ENCODE measurements at places on chromosomes 7 and 10.

DNA sequence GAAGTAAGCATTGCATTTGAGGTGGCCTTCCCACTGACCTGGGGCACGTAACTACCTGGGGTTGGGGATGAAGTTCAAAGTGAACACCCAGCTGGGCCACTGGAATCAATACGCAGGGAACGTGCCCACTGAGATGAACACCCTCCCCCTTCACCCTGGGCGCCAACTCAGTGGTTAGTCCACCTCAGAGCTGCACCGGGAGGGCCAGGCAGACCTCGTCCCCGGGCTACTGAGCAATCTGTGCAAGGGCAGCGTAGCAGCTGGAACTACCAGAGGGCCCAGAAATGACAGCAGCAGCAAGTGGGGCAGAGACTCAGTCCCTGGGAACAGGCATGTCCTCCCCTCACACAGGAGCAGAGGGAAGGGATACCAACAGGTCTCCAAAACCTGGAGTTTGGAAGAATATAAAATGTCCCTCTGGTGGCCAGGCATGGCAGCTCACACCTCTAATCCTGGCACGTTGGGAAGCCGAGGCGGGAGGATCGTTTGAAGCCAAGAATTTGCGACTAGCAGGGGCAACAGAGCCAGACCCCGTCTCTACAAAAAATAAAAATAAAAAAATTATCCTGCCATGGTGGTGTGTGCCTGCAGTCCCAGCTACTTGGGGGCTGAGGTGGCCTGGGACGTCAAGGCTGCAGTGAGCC, 143.9 kb downstream of the SH3PXD2A start:
- DNase-seq = no peak

DNA sequence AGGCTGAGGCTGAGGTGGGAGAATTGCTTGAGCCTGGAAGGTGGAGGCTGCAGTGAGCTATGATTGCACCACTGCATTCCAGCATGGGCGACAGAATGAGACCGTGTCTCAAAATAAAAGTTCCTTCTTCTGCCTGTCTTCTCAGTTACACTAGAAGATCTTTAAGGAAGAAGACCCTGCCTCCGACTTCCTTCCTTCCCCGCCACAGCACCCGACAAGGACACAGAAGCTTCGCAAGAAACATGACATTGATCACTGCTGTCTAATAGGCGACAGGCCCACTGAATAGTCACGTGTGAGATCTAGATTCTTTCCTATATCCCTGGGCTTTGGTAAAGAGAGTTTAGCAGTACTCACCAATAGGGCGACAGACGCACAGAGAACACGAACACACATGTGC, 118.2 kb downstream of the PRPF18 start:
- DNase-seq = no peak

DNA sequence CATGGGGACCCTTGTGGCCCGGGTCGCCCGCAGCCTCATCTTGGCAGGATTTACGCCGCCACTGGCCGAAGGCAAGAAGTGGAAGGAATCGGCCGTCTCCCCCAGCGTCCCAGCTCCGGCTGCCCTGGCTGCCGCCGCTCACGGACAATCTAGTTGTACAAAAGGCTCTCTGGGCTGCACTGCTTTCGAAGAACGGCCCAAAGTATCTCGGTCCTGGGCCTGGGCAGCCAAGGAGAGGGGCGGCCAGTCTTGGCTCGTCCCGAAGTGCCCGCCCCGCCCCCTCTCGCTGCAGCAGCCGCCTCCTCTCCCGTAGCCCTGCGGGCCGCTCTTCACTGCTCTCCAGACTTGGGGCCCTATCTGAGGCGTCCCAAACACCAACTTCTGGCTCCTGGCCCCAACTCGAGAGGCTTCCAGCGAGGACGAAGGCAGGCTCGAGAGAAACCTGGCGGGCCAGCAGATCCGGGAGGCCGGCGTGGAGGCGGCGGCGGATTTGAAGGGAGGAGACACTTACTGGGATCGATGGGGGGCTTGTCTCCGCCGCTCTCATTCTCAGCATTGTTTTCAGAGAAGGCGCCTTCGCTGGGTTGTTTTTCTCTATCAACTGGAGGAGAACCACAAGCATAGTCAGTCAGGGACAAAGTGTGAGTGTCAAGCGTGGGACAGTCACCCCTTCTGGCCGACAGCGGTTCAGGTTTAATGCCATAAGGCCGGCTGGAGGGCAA, 809 bp downstream of the HOXA9 start:
- DNase-seq = no peak

DNA sequence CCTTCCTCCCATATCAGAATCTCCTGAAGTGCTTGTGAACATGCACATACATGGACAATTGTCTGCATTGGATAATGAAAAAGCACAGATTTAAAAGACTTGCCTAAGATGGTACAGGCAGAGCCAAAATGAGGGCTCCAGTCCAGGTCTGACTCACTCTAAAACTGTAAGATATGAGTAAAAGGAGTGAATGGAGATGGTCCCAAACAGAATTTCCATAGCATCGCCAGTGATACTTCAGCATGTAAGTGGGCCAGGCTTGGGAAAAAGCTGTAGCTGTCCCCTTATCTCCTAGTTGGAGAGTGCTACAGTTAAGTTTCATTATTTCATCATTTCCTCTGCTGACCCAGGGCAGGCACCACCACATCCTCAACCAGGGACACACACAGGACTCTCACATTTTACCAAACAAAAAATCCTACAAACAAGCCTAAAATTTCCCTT, 26.4 kb upstream of the IL6 start:
- DNase-seq = no peak

- no peak for DNase-seq
Observed at GRCh38 chr7:121085922-121086321, 97.4 kb downstream of the CPED1 start.

DNA sequence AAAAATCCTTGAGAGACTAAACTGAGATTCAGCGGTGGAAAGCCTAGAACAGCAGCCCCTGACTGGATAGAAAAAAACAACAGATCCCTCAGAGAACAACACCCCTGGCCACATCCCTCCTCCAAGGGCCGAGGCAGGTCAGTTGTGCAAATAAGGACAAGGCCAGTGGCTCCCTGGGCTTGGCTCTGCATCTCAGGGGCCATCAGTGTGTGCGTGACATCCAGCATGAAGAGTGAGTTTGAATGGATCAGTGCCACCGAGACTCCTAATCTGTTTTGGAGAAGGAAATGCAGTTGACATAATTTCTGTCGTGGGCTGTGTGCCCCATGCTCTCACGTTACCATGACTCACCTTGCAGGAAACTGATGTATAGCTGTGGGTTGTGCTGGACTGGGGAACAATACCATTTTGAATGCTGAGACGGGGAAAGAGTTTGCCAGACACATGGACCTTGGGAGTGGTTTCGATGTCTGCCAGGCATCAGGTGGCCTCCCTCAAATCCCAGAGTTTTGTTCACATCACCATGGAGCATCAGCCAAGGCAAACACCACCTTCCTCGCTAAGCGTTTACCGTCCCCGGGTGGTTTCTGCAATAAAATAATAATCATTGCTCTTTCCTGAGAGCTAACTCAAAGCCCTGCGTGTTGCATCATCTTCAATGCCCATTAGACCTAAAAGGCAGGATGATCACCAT, 153.2 kb upstream of the FZD8 start:
- no peak for DNase-seq

GRCh38 chr7:42070068-42070467, 166.9 kb downstream of the GLI3 start:
- DNase-seq = no peak

- no peak for DNase-seq
Observed at GRCh38 chr10:52807803-52808202, 35.2 kb upstream of the MBL2 start.

GRCh38 chr7:1223196-1223981, 9.3 kb upstream of the UNCX start:
- no peak for DNase-seq

- DNase-seq = no peak
Observed at GRCh38 chr10:73827346-73828089, 16.1 kb upstream of the NDST2 start.

DNA sequence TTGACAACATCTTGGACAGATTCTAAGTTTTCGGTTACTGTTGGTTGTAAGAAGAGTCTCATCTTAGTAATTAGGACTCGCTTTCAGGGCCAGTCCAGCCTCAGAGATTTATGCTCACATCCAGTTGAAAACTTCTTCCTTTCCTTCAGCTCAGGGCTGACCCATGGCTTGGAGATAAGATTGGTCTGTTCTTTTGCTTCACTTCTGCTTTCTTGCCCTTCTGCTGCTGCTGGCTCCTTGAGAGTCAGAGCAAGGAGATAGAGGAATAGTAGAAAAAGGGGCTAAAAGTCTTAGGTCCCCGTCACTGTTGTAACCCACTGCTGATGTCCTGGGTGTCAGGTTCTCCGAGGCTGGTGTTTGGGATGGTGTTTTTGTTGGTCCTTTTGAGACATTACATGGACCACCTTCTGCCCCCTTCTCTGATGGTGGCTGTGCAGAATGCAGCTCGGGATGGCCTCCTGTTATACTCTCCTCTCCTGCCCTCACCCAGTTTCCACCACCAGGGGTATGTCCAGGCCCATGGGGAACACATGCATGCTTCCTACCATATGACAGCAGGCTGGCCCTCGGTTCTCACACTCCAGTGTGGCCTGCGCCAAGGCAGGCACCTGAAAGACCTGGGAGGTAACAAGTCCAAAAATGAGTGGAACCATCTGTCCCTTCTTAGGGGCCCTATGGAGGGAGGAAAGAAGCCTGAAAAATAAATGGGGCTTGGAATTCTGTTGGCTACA, 67.8 kb upstream of the PCBD1 start:
- no peak for DNase-seq

GRCh38 chr10:22711373-22711772, 3.0 kb downstream of the PIP4K2A start:
- no peak for DNase-seq

DNA sequence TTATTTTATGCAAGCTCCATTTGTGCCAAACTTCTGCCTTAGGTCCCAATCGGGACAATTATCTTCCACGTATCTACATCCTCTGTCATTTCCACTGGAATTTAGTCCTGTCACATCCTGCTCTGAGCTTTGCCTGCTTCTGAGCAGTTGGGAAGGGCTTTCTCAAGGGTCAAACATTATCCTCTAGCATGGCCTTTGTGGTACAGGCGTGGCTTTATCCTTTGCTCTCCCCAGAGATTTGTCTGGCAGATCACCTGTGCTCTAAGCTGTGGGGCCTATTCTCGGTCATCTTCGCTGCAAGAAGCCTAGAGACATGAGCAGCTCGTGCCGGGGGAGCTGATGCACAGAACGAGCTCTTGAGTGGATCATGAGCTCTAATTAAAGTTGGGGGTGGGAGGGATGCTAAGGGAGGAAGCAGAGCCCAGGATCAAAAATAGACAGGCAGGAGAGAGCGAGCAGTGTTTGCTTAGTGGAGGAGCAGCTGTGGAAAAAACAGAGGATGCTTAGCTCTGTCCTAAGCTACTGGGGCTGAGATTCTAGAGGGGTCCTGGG, 19.8 kb upstream of the TMEM273 start:
- DNase-seq = no peak

DNA sequence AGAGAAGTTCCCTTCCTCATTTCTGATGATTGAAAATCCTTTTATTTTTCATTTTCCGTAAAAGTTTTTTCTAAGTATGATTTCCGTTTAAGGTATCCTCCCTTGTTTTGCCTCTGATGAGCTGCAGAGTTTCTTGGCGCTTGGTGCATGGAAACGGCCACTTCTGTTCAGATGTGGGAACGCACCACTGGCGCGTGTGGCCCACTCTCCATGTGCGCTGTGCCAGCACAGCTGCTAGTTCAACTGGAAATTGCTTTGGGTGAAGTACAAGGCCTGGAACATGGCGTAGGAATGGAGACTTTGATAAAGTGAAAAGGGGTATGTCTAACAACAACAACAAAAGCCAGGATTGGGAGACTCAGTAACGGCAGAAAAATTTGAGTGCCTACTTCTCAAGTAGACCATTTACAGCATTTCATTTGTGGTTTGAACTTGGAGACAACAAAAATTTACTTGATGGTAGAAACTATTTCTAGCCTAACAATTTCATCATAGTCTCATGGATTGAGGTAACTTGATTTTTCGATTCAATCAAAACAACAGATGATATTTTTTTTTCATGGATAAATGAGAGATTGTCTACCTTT, 364.2 kb downstream of the SUGCT start:
- DNase-seq = no peak

GRCh38 chr7:91942312-91942711, 1.6 kb downstream of the AKAP9 start:
- DNase-seq = no peak

DNA sequence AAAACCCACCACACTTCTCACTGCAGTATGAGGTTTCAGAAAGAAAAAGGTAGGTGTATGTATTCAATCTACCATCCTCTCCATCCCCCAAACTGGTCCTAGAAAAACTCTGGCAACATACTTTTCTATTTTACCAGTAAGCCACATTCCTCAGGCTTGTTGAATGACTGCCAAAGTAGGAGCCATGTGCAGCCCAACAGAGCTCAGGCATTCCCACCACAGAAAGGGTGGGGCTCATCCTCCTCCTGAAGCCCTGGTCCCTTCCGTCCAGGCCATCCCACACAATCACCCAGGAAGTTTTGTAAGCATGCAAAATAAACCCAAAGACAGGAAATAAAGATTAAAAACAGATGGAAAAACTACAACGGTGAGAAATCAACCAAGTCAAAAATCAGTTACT, 57.2 kb downstream of the MAD1L1 start:
- DNase-seq = no peak

DNA sequence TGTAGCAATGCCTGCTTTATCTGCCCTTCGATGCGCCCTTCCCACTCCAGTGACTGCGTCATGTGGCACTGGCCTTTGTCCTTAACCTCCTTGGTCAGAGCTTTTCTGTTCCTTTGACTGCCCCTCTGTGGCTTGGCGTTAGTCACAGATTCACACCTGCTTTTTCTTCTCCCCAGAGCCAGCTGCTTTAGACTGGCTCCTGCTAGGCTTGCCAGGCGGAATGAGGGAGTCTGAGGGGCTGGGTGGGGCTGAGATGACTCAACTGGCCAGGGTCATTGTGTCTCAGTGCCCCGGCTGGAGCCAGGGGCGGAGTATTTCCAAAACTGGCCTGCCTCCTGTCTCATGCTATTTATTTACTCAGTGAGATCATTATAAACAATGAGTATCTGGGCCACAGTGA, 194.1 kb downstream of the EMX2 start:
- DNase-seq = no peak

DNA sequence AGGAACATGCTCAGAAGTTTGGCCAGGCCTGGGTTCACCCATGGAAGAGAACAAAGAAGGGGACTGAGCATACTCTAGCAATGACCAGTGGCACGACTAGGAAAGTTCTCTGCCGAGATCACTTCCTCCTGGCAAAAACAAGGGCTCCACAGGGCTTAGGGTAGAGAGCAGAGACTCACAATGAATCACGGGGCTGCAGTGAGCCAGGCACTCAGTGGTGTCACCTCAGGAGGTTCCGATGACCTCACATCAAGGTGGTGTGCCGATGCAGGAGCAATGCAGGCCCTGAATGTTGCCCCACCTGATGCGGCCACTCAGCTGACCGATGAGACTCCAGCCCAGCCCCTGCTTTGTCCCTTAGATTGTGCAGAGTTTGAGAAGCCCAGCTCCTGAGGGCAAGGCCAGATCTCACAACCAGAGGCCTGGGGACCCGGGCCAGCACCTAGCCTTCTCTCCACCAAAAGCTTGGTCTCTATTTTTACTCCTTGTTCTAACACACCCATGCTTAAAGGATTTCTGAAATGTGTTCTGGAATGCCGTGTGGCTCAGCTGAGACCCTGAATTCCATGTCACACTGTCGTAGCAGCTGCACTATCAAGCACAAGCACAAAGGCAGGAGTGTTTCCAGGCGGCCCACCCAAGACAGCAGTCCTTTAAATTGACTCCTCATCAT, 60.9 kb downstream of the COBL start:
- DNase-seq = no peak

- no peak for DNase-seq
Observed at GRCh38 chr7:33108554-33109004, 625 bp downstream of the RP9 start.

Measured in NCI-H1436 (cell line).